ENCODE measurements at places on chromosomes 5 and 9.

GRCh38 chr9:38318759-38319495 is 73.6 kb upstream of the ALDH1B1 start:
- DNase-seq, result no peak

- no peak for DNase-seq
Observed at GRCh38 chr9:111253742-111254437, 76.1 kb downstream of the OR2K2 start.

DNA sequence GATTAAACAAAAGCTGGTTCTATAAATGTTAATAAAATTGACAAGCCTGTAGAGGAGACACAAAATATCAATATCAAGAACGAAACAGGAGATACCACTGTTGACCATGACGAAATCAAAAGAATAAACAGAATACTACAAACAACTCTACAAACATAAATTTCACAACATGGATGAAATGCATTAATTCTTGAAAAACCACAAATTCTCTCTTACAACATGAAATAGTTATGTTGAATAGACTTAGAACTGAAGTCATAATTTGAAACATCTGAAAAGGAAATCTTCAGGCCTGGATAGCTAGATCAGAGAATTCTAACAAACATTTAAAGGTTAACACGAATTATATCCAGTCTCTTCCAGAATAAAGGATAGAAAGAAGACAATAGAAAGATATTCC is 6.9 kb upstream of the SPATA31C1 start:
- DNase-seq, result no peak

GRCh38 chr5:143695244-143695864 is 116.6 kb upstream of the HMHB1 start:
- no peak for DNase-seq

DNA sequence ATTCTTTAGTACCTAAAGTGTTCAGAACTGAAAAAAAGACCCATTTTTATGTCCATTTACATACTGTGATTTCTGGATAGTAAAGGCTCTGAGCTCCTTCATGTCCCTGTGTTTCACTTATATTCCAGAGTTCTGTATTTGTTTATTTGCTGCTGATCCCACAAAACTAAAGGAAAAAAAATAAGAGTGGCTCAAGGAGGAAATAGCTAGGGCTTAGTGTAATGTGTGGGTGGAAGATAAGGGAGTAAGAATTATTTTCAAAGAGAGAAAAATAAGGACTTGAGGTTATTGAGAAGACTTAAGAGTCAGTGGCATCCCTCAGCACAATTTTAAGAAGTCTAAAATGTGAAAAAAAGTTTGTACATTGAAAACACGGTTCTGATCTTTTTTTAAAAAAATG is 46.0 kb downstream of the ENTREP1 start:
- DNase-seq, result no peak

DNA sequence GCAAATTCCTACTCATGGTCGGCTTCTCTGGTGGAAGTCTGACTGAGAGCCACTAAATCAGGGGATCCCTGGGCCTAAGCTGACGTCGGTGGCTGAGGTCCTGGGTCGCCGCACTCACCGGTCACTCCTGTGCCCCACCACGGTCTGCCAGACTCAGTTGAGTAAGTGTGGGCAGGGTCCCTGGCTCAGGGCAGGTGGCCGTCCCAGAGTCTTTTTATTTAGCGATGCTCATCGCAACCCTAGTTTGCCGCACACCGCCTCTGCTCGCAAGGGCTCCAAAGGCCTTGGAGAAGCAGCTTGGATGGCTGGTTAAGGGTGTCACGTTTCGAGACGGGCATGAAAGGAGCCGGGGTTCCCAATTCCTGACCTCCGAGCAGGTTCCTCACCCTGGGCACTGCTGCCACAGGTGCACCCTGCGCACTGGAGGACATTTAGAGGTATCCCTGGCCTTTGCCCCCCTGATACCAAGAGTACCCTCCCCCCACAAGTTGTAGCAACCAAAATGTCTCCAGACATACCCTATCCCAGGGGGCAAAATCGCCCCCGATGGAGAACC is 59.9 kb downstream of the NSUN2 start:
- no peak for DNase-seq

GRCh38 chr9:91474656-91475055 is 51.0 kb upstream of the NFIL3 start:
- DNase-seq, result no peak

DNA sequence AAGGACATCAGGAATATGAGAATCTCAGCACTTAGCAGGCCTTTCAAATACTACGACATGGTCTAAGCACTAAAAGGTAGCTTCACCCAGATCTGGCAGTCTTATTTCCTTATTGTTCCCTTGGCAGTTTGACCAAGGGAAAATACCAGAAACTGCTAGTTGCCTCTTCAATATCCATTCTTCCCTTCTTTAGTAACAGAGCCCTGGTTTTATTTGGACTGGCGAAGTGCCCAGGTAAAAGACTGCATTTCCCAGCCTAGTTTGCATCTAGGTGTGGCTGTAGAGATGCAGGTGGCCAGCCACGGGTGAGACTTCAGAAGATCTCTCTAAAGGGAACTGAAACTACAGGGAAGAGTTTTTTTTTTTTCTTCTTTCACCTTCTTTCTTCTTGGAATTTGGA is 21.6 kb downstream of the DMRT2 start:
- DNase-seq, result no peak

DNA sequence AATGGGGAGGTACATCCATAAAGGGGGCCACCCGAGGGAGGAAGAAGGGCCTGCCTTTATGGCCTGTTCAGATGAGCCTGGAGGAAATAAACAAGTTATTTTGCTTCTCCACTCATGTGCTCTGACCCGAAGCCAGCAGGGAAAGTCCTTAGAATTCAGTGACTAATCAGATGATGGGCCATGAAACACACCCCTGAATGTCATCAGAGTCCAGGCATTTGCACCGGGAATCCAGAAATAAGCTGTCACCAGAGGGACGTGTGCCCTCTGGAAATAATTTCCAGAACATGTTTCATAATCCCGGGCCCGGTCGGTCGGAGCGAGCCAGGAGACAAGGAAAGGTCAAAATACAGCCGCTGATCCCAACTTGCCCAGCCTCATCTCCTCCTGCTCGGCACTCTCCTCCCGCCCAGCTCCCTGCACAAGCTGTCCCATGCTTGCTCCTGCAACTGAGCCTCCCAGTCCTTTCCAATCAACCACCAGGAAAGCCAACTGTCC is 73.6 kb upstream of the ZNF622 start:
- DNase-seq, result no peak

- no peak for DNase-seq
Observed at GRCh38 chr5:54021431-54022164, 288.8 kb downstream of the ARL15 start.

DNA sequence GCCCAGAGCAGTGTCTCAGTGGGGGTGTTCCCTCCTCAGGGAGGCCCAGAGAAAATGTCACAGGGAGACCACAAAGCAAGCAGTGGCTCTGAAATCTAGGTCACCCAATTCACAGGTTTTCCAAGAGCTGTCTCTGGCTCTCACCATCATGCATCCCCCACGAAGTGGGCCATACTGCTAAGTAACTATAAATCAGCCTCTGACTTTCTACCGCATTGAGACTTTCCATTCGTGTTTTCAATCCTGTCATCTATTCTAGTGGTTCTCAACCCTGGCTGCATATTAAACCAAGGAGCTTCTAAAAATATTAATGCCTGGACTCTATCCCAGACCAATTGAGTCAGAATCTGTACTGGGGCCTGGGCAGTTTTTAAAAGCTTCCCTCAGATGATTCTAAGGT is 2.0 kb upstream of the C1QTNF3 start:
- DNase-seq, result no peak

- DNase-seq, result no peak
Observed at GRCh38 chr5:66440202-66440680, 156.0 kb upstream of the MAST4 start.

GRCh38 chr5:50740832-50741231 is 74.4 kb downstream of the PARP8 start:
- no peak for DNase-seq

DNA sequence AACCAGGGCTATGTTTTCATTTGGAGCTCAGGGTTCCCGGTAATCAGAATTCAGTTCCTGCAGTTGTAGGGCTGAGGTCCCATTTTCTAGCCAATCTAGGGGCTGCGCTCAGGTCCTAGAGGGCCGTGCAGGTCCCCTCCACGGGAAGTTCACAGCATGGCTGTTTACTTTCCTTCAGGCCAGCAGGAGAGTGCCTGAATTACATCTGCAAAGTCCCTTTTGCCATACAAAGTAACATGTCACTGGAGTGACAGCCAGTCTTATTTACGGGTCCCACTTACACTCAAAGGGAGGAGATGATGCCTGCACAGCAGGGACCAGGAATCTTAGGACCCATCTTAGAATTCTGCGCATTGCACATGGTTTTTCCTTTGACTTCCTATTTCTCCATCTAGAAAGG is 29.9 kb upstream of the TGFBI start:
- no peak for DNase-seq

GRCh38 chr5:71862087-71862486 is 143.0 kb downstream of the CARTPT start:
- no peak for DNase-seq

- DNase-seq, result no peak
Observed at GRCh38 chr5:74510476-74511075, 130.0 kb downstream of the ENC1 start.

DNA sequence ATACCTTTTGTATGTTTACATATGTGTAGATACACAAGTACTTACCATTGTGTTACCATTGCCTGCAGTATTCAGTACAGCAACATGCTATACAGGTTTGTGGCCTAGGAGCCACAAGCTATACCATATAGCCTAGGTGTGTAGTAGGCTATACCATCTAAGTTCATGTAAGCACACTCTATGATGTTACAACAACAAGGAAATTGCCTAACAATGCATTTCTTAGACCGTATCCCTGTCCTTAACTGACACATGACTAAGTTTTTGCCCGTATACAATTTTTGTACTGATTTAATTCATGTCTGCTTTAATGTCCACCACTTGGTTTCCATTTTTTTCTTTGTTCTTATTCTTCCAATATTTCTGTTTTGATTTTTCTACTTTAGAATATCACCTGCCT is 18.5 kb downstream of the TNPO1 start:
- DNase-seq, result no peak

DNA sequence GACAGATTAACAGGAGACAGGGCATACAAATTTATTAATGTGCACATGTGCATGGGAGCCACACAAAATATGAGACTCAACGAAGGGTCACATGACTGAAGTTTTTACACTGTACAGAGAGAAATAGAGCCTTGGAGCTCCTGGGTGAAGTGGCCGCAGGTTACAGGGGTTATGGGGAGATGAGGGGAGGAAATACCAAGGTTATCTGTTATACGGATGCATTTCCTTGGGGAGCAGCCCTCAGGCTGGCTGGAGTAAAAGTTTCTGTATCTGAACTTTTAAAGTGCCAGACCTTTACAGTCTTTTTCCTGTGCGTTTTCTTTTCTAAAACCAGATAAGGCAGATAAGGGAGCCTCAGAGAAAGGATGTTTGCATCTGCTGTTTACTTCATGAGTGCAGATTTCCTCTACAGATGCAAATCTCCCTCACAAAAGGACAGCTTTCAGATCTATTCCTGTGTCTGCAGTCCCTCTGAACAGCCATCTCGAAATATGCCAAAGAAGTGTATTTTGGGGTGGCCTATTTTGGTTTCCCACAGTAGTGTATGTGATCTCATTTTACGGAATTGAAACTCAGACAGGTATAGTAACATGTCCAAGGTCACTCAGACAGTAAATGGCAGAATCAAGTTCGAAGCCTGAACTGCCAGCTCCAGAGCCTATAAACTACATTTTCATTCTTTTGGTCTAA is 139.3 kb upstream of the FBXL17 start:
- no peak for DNase-seq

DNA sequence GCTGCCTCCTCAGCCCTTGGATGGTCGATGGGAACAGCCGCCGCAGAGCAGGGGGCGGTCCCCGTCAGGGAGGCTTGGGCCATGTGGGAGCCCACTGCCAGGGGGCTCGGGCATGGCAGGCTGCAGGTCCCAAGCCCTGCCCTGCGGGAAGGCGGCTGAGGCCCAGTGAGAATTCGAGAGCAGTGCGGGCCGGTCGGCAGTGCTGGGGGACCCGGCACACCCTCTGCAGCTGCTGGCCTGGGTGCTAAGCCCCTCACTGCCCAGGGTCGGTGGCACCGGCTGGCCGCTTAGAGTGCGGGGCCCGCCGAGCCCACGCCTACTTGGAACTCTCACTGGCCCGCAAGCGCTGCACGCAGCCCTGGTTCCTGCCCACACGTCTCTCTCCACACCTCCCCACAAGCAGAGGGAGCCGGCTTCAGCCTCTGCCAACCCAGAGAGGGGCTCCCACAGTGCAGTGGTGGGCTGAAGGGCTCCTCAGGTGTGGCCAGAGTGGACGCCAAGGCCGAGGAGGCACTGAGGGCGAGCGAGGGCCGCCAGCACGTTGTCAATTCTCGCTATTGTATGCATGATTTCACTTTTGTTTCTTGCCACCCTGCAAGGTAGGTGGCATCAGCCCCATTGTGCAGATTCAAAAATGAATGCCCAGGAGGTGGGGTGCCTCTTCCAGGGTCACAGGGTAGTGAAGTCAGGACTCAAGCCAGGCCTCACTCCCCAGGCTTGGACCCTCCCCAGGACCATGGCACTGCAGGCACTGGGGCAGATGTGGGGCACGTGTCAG is 48.6 kb downstream of the COL15A1 start:
- DNase-seq, result no peak

DNA sequence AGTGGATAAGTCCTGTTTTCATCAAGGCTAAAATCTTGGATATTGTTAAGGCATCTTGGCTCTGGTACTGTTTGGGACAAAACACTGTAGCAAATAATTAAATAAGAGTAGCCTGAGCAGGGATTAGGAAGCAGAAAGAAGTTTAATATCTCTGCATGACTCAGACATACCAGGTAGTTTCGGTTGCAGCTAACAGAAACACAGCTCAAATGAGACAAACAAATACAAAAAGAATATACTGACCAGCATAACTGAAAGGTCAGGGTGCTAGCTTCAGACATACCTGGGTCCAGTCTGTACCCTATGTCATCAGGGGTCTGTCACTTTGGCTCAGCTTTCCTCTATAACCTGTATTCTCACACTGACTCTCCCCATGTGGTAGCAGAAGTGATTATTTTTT is 156.4 kb upstream of the MAP3K1 start:
- DNase-seq, result no peak

Measured in activated T-cell treated with anti-CD3 and anti-CD28 coated beads, Interleukin-2, amount 50 U/mL, for 1 hour (primary cell).